Glomerular endothelial cell (primary cell): ENCODE measurements at places on chromosomes 7 and 10. TPM values are rescaled to one million over a fixed set of nuclear protein-coding genes. Genes with fewer than 3 reads are reported as not detected.

DNA sequence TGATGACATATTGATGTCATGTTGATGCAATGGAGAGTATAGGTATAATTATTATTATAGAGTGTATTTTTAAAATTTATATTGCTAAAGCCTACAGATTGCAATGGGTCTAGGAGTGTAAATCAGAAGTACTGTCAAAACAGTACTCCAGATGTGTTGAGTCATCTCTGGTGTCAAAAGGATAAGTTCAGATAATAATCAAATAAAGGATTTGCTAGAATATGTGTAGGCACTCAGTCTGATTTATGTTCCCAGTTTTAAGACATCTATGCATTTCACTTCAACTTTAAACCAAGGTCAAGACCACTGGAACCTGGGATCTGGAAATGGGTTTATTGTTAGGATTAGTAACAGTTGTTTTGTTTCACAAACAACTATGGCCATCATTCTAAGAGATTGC lies 342.3 kb upstream of the BMPER start:
- DNase-seq = no peak

- no peak for DNase-seq
These were observed 236.6 kb downstream of the CDK14 start for GRCh38 chr7:90832726-90833125.

DNA sequence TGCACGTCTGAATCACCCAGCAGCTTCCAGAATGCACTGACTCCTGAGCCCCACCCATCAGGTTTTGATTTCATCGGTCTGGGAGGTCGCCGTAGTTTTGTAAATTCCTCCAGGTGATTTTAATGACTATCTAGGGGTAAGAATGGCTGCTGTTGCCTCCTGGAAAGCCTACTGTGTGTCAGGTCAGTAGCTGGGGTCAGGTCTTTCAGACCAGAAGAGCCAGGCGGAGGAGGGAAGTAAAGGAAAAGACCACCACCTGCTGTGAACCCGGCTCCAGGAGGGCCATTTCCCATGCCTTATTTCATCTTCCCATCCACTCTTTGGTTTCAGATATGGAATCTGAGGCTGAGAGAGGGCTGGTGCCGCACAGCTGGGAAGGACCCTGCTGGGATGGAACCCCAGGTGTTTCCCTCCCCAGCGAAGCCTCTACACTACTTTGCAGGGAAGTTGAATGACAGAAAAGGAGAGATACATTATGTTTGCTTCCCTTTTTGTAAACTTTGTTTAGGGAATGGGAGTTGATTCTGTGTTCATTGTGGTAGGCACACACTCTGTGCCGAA lies 19.8 kb downstream of the ADAMTS14 start:
- no peak for DNase-seq

GRCh38 chr7:66142996-66143395 lies 28.3 kb downstream of the CRCP start:
- DNase-seq = no peak

GRCh38 chr7:82714883-82715282 lies 271.3 kb upstream of the CACNA2D1 start:
- no peak for DNase-seq

DNA sequence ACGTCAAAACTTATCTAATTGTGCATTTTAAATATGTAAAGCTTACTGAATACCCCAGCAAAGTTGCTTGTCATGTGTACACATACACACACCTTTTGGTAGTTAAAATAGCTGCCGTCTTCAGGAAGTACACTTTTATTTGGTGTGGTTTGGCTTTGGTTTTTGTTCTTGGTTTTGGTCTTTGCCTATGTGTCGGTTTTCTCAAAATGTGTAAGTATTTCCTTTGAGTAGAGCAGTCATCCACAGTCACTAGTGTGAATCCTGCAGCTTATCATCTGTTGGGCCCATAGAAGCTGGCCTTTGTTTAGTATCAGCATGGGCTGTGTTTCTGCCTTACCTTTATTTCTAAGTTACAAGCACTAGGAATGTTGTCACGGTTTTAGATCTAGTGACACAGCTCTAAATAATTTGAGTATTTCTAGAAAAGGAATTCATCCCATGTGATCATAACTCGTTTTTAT lies 35.3 kb downstream of the NET1 start:
- DNase-seq = no peak

- DNase-seq = no peak
These were observed 6.1 kb downstream of the CRYGN start for GRCh38 chr7:151433721-151434400.

DNA sequence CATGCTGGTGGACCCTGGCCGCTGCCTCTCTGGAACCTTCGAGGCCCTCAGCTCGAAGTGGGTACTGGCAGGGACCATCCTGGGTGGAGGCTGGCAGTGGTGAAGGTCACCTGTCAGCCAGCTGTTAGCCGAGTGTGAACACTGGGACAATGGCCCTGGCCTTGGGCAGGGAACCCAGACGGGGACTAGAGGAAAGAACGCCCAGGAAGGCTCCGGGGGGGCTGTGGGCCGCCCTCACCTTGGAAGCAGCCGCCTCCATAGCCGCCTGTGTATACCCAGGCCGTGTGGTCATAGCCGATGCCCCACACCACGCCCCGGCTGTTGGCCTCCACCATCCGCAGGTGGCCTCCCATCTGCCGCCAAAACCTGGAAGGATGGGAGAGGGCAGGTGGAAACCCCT lies 17.6 kb downstream of the BHLHA15 start:
- no peak for DNase-seq

GRCh38 chr7:154909241-154910105 lies 93.5 kb downstream of the PAXIP1 start:
- DNase-seq = no peak

GRCh38 chr10:132460071-132460470 lies 63.1 kb downstream of the PWWP2B start:
- no peak for DNase-seq

- no peak for DNase-seq
These were observed 225.8 kb upstream of the KLF14 start for GRCh38 chr7:130959743-130960207.

DNA sequence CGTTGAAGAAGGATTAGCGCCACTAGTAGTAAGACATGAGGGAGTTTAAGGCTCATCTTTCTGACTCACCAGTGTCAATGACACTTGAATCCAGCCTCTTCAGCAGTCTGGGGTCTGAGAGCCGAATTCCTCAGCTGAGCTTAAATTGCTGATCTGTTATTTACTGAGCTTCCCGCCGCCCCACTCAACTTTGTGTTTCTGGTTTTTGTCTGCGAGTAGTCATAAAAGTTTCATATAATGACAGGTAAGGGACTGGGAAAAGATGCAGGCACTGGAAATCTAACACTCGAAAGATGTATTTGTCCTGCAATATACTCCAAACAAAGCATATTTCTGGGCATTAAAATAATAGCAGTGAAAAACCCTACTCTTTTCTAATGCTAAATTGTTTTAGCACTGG lies 51.2 kb upstream of the RELN start:
- no peak for DNase-seq

- DNase-seq = no peak
These were observed 293.8 kb downstream of the CALN1 start for GRCh38 chr7:72118366-72118765.

DNA sequence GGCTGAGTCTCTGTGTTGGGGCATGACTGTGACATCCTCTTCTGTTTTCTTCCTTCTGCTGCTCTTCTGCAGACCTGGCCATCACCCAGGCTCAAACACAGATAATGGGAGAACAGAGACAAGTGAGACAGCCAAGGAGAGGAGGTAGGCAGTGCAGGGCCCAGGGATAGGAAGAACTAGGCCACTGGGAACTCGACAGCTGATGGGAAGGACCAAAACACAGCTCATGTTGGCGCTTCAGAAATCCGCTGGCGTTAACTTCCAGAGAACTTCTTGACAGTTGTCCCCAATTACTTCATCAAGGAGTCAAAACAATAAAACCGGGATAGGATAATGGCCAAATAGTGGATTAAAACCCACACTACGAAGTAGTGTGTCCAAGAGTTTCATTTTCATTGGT lies 97.0 kb upstream of the PALS2 start:
- no peak for DNase-seq

DNA sequence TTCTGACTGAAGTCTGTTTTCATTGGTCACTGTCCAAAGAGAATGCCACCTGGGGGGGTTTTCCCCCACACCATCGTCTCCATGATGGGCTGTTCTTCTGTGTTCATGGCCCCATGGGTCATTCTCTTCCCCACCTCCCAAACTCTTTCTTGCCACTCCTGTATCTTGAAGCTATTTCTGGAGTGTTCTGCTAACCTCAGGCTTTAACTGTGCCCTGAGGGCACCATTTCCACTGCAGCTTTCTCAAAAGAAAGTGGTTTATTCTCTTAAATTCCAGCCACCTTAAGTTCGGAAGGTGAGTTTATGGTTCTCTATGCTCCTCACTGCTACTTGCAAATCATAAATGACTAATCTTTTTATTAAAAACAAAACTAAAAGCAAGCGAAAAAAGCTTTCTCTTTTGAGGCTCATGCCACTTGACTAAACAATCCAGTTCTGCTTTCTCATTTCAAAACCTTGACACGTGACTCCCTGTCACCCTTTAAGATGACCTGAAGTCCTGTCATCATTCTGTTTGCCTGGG lies 7.4 kb upstream of the APBB1IP start:
- DNase-seq = no peak

DNA sequence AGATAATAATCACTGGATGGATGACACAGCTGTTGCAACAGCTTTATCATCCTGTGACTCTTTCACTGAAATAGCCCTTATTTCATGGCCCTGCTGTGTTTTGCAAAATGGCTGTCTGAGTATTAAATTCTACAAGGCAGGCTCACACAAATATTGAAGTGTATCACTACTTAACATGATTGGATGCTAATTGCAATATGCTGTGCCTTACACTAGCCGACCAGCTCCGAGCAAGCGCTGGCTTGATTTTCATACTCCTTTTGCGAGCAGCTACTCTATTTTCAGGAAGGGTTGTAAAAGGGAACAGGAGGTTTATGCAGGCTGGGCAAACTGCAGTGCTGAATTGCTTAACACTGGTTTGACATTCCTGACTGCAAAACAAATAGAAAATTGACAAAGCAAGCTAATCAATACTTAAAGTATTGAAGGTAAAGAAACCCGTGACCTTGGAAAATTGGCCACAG lies 121.6 kb downstream of the CACNB2 start:
- DNase-seq = no peak

DNA sequence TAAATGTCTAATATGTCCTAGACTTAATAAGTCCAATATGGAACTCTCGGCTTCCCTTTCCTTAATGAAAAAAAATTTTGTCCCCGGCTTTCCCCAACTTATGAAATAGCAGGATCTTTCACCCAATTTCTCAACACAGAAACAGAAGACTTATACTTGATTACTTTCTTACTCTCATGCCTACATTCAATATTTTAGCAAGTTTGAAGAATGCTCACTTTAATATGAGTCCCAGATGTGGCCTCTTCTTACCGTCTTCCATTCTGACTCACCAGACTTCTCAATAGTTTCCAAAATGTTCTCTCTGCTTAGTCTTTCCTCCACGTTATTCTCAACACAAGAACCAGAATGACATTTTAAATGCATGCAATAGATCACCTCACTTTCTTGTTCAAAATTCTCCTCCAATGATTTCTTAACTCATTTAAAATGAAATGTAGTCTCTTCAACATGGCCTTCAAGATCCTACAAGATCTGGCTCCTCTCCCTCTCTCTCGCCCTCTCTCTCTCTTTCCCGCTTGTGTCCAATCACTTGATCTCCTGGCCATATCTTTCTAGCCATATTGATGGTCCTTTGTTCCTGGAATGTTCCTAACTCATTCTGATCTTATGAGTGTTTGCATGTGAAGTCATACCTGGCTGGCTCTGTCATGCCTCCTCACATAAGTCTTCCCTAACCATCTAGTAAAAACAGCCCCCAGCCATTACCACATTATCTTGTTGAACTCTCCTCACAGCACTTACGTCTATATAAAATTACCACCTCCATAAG lies 119.7 kb upstream of the FAM3C start:
- no peak for DNase-seq

DNA sequence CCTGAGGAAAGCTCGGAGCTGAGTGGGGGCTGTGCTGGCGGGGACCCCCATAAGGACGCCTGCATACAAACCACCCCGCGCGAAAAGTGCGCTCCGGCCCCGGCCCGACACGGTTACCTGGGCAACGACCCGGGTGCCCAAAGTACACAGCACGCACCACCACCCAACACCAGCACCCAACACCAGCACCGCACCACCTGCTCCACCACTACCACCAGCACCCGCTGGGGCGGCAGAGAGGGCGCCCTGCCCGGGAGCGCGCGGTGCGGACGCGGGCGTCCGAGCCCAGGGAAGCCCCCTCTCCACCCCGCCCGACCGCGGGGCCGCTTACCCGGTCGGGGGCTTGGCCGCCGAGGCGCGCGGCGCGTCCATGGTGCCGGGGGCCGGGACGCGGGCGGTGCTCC lies 345 bp downstream of the COBL start:
- DNase-seq = no peak

DNA sequence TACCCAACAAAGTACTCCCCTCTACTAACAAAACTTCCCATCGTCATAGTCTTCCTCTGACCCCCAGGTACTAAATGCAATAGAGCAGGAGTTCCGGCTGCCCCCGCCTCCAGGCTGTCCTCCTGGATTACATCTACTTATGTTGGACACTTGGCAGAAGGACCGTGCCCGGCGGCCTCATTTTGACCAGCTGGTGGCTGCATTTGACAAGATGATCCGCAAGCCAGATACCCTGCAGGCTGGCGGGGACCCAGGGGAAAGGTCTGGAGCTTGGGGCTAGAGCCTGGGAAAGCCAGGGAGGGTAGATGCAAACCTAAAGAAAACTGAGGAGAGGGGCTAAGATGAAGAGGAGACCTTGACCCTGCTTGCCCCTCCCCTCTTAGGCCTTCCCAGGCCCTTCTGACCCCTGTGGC lies 15.3 kb downstream of the EPHB6 start:
- no peak for DNase-seq

- DNase-seq = no peak
These were observed 129.8 kb downstream of the CUBN start for GRCh38 chr10:16999665-17000451.

DNA sequence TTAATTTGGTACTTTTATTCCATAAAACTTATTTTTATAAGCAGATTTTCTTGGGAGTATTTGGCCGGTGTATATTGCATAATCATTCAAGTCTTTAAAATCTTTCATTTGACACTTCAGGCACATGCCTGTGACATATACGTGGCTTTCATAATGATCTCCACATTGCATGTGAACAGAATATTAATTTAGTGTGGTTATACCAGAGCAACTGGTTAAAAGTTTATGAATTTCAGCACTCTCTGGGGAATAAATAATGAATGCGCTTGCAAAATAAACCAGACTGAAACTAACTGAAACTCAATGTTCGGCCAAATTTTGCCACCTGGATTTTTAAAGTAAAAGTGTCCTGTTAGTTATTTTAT lies 242.3 kb downstream of the GLI3 start:
- DNase-seq = no peak

DNA sequence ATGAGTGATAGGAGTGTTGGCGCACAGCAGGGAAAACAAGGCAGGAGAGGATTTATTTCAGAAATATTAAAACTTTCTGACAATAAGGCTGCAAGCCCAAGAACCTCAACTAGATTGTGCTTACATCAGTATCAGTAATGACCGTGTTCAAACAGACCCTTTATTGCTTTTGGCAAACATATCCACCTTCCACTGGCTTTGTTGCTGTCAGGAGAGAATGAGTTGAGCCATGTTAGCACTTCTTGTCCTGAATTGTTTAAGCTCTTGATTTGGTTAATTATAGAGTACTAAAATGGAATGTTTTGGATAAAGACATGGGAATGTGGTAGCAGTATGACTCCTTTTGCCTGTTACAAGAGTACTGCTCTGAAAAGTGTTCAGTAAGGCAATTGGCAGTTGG lies 3.8 kb downstream of the AHCYL2 start:
- no peak for DNase-seq

Gene SLF2
- 17.7 and 29.5 TPM in 2 replicates for total RNA-seq

Gene ZNF467
- 3.9 and 6.8 TPM in 2 replicates for total RNA-seq

Gene BEND7
- total RNA-seq = 13.8 and 18.3 TPM in 2 replicates

Gene PIK3AP1
- total RNA-seq = 0.06 and 0.10 TPM in 2 replicates

Gene ABCC2
- 0.10 and 0.70 TPM in 2 replicates for total RNA-seq

Gene GSAP
- 2.7 and 4.6 TPM in 2 replicates for total RNA-seq

Gene ACSL5
- total RNA-seq = 22.5 and 24.7 TPM in 2 replicates

Gene ITGB8
- 6.3 and 13.9 TPM in 2 replicates for total RNA-seq
